ENCODE measurements at places on chromosomes 16 and 17.

DNA sequence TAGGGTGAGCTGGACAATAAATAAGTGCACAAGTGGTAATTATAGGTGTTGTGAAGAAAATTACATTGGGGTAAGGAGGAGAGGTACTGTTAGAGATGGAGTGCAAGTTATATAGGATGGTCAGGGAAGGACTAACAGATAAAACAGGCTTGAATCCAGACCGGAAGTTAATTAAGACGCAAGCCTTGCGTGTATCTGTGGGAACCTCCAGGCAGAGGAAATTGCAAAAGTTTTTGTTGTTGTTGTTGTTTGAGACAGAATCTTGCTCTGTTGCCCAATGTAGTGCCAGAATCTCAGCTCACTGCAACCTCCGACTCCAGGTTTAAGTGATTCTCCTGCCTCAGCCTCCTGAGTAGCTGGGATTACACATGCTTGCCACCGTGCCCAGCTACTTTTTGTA is 2.4 kb upstream of the ZNF18 start:
- DNase-seq = no peak

DNA sequence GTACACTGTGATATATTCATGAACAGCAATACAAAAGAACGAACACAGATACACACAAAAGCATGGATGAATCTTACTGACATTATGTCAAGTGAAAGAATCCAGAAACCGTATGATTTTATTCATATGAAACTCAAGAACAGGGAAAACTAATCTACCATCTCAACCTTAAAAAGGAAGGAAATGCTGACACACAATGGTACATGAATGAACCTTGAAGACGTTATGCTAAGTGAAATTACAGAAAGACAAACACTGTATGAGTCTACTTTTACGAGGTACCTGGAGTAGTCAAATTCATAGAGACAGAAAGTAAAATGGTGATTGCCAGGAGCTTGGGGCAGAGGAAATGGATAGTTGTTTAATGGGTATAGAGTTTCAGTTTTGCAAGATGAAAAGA is 8.7 kb upstream of the PRKCB start:
- no peak for DNase-seq

GRCh38 chr17:57872536-57872935 is 22.7 kb upstream of the MRPS23 start:
- no peak for DNase-seq

- peak; percentile 14 for DNase-seq
Observed at GRCh38 chr17:75998327-75998795, 2.3 kb upstream of the CDK3 start.

DNA sequence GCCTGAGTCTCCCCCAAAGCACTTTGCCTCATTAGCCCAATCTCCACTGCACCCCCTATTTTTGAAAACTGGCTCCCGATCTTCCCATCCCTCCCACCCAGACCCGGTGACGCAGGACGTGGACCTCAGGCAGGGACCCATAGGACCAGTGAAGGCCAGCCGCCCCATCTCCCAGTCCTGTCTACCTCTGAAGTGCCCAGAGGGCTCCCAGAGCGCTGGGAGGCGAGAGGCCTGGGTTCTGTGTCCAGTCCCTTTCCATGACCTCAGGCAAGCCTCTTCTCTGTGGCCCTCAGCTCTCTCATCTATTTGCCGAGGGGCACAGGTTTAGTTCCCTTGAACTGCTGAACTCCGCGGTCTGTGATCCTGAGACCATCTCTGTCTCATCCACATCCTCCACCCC is 714 bp downstream of the TNS4 start:
- no peak for DNase-seq

GRCh38 chr17:59513934-59514841 is 51.2 kb upstream of the DHX40 start:
- DNase-seq = no peak

GRCh38 chr16:81645266-81645694 is 133.8 kb upstream of the PLCG2 start:
- no peak for DNase-seq

GRCh38 chr17:81116704-81117103 is 48.6 kb upstream of the PVALEF start:
- no peak for DNase-seq

DNA sequence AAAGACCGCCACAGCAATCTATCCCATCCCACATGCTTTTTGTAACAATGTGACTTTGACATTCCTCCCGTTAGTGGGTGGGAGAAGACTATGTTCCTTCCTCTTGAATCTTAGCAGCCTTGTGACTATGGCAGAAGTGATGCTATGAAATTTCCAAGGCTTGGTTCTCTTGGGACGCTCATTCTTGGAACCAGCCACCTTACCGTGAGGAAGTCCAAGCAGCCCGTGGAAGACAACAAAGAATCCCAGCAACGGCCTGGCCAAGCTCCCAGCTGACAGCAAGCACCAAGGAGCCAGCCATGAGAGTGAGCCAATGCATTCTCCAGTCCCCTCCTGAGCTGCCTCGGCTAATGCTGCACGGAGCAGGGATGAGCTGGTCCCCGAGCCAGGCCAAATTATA is 62.3 kb downstream of the VPS53 start:
- no peak for DNase-seq

- no peak for DNase-seq
Observed at GRCh38 chr16:1932050-1933028, 10.7 kb downstream of the MSRB1 start.

GRCh38 chr16:87361916-87362619 is 21.5 kb downstream of the FBXO31 start:
- no peak for DNase-seq

GRCh38 chr16:57701759-57702371 is 7.3 kb downstream of the DRC7 start:
- DNase-seq = no peak

- DNase-seq = no peak
Observed at GRCh38 chr17:61255647-61256046, 144.0 kb upstream of the TBX2 start.

DNA sequence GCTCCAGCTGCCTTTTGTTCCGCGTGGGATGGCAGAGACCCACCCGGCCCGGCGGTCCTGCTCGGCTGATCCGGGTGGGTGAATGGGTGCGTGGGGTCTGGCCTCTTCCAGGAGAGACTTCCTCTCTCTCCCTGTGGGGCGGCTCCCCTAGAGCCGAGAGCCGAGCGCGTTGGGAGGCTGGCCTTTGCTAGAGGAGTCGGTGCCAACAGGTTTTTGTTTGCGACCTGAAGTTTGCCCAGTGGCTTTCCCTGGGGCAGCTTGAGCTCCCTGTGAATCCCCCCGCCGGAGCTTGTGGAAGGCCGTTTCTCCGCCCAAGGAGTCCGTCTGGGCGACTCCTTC is 970 bp downstream of the EPN2 start:
- peak; percentile 50 for DNase-seq

- no peak for DNase-seq
Observed at GRCh38 chr17:34255381-34255732, 272 bp downstream of the CCL2 start.

DNA sequence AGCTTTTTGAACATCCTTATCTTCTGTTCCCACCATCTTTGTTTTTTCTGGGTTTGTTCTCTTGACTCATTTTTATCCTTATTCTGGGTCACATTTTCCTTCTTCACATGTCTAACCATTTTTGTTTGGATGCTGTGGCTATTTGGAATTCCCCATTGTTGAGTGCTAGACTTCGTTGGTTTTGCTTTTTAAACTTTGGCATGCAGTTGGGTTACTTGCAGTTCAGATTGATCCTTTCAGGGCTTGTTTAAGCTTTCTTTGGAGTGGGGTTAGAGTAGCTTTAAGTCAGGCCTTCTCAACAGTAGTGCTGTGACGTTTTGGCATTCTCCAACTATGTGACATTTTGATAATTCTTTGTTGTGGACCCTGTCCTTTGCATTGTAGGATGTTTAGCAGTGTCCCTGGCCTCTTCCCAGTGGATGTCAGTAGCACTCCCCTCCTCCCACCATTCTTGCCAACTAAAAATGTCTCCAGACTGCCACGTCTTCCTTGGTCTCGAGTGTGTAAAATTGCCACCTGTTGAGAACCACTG is 21.1 kb downstream of the PRMT7 start:
- no peak for DNase-seq

GRCh38 chr16:73125850-73126524 is 78.1 kb upstream of the ZFHX3 start:
- DNase-seq = no peak

GRCh38 chr16:88843256-88843655 is 13.5 kb downstream of the GALNS start:
- no peak for DNase-seq

- DNase-seq = no peak
Observed at GRCh38 chr17:17467016-17467415, 9.8 kb upstream of the MED9 start.

DNA sequence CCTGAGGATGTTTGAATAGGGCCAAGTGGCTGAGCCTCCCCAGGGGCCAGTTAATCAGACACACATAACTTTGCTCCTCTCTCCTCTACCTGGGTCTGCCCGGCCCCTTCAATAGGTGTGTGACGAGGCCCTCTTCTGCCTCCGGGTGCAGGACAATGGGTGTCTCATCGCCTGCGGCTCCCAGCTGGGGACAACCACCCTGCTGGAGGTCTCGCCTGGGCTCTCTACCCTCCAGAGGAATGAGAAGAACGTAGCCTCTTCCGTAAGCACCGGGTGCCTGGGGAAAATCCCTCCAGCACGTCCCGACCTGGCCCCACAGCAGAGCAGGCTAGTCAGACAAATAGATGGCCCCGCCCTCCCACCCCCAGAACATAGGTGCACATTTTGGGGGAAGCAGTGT is 16.1 kb upstream of the KIF19 start:
- DNase-seq = no peak

DNA sequence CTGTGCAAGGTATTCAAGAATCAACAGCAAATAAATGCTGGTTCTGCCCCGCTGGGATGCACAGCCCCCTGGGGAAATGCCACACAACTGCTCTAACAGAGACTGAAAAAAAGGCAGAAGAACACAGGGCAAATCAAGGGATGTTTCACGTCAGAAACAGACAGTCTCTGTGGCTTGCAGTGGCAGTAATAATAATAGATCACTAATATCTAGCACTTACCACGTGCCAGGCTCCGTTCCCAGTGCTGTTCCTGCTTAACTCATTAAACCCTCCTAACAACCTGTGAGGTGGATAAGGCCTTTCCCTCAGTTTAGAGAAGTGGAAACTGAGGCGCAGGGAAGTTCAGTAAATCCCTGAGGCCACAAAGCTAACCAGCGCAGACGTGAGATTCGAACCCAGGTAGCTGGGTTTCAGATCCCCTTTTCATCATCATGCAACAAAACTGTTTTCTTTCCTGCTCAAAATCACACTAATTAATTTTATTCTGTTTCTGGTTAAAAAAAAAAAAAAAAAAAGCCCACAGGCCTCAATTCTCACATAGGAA is 36.7 kb downstream of the ARHGAP17 start:
- no peak for DNase-seq

GRCh38 chr17:63775420-63775819 is 1.4 kb downstream of the DDX42 start:
- DNase-seq = no peak

- no peak for DNase-seq
Observed at GRCh38 chr17:40072040-40072734, 9.4 kb downstream of the THRA start.

GRCh38 chr16:84955427-84955826 is 55.9 kb downstream of the ZDHHC7 start:
- no peak for DNase-seq

DNA sequence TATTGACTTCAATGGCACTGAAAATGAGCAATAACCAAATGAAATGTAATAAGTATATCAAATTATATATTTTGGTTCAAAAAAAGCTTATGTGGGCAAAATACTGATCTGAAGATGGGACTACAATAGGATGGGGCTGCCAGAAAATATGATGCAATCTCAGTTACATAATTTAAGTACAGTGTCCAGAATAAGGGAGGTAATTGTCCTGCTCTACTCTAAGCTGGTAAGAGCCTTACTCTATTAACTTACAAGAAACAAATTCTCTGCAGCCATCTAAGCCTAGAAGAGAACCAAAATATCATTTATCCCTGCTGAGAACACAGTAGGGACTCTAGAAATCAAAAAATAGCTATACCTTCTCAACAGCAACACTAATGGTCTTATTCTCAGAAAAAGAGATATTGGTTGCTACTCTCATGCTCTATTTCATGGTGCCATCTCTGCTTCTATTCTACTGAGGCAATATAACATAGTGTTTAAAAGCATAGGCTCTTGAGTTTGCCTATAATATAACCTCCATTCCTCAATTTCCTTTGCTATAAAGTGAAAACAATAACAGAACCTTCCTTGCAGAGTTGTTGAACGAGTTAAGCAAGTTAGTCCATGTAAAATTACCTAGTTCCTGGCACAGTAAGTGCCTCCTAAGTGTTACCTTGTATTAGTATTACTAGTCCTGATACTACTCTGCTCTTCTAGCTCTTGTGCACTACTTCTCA is 19.9 kb downstream of the NQO1 start:
- DNase-seq = no peak

DNA sequence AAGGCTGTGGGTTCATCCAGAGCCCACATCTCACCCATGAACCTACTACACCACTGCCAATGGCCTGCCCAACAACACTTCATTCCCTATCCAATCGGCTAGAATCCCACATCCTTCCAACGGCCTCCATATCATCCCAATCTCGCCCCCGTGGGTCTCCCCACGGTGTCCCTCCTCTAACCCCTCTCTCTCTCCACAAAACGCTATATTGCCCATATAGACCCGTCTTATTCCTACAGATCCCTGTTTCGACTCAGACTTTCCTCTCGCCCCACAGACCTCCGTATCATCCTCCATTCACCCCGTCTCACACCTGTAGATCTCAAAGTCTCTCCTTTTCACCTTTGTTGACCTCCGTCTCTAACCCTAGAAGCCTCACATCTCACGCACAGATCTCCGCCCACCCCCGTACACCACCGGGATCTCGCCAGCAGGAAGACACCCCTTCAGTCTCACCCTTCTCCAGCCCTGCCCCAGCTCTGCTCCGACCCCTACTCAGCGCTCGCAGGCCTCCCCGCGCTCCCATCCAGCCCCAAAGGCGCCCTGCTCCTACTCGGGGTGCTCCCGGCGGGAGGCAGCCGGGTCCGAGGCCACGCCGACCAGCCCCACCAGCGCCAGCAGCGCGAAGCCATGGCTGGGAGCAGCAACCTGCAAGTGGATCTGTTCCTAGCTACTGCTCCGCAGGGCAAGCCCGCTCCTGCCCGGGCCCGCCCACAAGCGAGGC is at the start of gene FDXR:
TSS of gene FDXR (minus strand) at position 682 of the 724 bp plus-strand sequence. CDS start at position 632, 50 bp downstream.
- DNase-seq = no peak

GRCh38 chr17:57269598-57270255 is 13.4 kb downstream of the MSI2 start:
- no peak for DNase-seq

GRCh38 chr17:17510456-17511292 is 14.5 kb upstream of the RASD1 start:
- DNase-seq = no peak

GRCh38 chr16:12513791-12514175 is 289.9 kb downstream of the CPPED1 start:
- DNase-seq = no peak

All from GM13977 (cell line).